ENCODE measurements at places on chromosomes 7 and 10.

DNA sequence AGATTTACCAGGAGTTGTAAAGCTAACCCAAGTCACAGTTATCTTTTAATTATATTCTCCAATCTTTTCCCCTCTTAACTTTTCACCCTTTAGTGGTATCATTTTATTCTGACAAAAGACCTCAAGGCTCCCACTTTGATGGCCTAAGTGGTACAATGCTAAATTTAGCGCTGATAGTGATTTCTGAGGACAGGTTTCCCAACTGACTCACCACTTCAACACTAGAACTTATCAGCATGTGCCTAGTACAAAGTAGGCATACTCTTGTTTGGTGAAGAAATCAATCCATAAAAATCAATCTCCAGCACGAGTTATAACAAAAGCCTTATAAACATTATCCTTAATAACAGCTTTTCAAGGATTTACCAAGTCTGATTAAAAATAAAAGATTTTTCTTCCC, 7.5 kb downstream of the SNX13 start:
- no peak for DNase-seq

DNA sequence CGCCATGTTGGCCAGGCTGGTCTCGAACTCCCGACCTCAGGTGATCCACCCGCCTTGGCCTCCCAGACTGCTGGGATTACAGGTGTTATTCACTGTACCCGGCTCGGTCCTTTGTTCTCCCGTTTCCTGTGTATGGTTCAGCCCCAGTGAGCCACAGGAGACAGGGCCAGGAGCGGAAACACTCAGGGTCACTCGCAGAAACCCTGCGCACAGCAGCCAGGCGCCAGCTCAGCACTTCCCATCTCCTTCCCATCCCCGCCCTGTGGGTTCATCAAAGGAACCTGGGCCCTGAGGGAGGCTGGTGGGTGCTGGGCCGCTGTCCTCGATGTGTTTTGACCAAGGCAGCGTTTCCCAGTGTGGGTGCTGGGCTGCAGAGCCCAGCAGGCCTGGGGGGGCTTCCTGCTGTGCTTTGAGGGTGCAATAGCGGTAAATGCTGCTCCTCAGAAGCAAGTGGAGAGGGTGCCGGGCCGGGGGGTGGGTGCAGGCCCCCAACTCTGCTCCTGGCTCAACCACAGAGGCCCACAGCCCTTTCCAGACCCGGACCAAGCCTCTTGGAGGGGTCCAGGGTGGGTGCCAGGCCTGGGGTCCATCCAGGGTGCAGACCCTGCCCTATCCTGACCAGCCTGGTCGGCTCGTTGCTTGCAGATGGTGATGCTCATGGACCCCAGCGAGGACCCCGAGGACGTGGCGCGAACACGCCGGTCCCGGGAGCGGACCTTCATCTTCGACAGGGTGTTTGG, 15.3 kb upstream of the CHST12 start:
- no peak for DNase-seq

DNA sequence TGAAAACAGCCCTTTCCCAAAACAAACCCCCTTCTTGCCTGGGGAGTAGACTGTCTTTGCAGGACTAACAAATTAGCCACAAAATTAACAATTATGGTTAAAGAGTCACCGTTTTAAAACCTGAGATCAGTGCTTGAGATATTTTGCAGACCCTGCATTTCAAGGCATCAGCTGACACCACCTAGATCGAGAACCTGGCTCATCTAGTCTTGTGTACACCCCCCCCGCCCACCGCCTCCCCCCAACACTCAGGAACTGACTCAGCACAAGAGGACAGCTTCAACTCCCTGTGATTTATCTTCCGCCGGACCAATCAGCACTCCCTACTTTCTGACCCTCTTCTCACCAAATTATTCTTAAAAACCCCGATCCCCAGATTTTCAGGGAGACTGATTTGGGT, 737.1 kb downstream of the PHTF2 start:
- DNase-seq = no peak

- no peak for DNase-seq
Observed at GRCh38 chr7:21128062-21128817, 299.6 kb upstream of the SP4 start.

DNA sequence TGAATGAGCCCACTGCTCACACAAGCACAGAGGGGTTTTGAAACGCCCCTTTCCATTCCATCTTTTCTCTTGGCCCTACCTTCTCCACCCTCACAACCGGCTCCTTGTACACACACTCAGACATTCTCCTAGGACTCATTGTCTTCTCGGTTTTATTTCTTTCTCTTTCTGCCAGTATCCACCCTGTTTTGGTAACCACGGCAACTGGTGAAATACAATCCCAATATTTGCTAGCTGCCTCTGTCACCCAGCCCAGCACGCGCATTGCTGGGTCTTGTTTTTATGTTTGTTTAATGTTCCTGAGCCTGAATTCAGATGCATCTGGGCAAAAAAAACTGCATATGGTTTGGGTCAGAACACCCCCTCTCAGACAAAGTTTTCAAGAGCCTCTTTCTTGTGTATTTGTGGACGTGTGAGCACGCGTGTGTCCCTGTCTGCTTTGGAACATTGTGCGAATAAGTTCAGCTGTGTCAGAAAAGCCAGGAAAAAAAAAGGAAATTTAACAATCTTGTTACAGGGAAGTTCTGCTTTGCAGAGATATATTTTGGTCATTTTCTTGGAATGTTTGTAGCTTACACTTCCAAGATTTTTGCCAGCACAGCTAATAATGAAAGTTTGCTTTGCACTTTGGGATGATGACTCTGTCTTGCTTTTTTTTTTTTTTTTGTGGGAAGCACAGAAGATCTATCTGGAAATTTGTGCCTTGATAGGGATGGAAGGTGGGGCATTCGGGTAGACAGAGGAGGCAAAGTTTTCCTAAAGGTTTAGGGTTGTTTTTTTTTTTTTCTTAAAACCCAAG, 225.9 kb downstream of the TRIL start:
- no peak for DNase-seq

DNA sequence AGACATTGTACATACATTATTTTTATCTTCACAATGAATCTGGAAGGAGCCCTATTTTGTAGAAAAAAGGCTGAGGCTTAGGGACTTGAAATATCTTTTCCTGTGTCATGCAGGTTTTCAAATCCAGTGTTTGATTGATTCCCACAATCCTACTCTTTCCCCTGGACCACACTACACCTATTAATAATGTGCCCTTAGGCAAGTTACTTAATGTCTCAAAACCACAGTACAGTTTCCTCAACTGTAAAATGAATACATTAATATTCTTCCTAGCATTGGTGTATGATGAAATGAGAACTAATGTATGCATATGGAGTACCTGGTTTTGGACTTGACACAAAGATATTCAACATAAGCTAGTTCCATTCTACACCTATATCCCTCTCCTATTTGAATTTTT, 313.3 kb upstream of the SP8 start:
- DNase-seq = no peak

- no peak for DNase-seq
Observed at GRCh38 chr10:11612021-11613001, 861 bp upstream of the USP6NL start.

DNA sequence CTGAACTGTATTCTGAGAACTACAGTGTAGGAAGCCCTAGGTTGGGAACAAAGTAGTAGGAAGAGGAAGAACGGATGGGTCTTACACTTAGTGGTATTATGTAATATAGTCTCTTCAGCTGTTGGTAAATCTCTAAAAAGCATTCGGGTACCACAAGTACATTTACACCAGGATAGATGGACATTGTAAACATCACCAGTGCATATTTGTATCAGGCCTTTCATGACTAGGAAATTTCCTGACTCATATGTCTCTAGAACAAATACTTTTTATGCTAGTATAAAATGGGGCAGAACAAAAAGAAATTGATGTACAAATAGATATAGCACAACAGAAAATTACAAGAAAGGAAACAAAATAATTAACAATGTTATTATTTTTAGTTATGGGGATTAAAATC, 21.5 kb upstream of the OR6B1 start:
- DNase-seq = no peak
